ENCODE measurements at places on chromosomes 6 and 20.

GRCh38 chr6:123908797-123909196 is 105.1 kb downstream of the NKAIN2 start:
- DNase-seq, result no peak

DNA sequence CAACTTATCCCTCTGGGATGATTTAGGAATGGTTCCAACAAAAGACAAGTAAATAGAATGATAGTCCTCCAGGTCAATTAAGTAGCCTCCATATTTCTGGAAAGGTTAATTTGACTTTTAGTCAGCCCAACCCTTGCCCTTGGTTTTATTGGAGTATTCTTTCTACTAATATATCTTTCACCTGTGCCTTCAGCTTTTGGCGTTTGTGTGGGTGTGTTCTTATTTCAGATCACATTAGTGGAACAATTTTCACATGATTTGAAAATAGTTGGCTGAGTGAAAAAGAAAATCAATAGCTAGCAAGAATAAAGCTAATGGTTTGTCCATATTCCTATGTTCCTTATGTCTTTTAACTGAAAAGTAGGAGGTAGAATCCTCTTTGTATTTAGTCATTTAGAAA is 239.6 kb upstream of the SGK1 start:
- DNase-seq, result no peak

- no peak for DNase-seq
These were observed 1.4 kb downstream of the PLAGL2 start for GRCh38 chr20:32205843-32206759.

DNA sequence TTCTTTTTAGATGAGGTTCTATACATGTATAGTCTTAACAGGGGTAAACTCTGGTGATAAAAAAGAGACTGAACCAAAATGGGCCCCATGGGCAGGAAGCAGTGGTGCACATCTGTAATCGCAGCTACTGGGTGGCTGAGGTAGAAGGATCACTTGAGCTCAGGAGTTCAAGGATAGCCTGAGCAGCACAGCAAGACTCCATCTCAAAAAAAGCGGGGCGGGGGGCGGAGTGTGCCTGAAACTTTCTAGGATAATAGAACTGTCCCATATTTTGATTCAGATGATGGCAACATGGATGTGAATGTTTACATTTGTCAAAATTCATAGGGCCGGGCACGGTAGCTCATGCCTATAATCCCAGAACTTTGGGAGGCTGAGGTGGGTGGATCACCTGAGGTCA is 48.8 kb upstream of the TAF8 start:
- no peak for DNase-seq

- DNase-seq, result no peak
These were observed 2.2 kb downstream of the SLC13A3 start for GRCh38 chr20:46648903-46649649.

GRCh38 chr20:38083338-38084048 is 49.9 kb downstream of the RPRD1B start:
- no peak for DNase-seq

- DNase-seq, result no peak
These were observed 75.3 kb downstream of the SSR1 start for GRCh38 chr6:7237653-7238188.

GRCh38 chr6:110137924-110138887 is 41.3 kb downstream of the WASF1 start:
- no peak for DNase-seq

GRCh38 chr6:87705070-87705691 is 3.1 kb upstream of the AKIRIN2 start:
- DNase-seq, result no peak

DNA sequence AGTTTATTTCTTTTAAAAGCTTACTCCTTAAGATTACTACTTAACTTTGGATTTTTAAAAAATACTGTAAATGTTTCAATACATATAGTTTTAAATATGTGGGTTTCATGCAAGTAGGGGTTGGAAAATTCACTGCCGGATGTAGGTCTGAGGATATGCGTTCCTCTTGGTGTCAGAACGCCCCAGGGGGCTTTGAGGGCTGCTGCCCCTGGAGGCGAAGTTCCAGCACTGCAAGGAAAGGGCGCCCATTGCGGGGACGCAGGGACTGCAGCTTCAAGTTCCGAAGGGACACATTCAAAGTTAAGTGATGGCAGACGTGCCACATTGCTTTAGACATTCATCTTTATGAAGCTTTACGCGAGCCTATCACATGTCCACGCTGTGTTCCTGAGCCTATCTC is 152.9 kb downstream of the SOD2 start:
- DNase-seq, result no peak

GRCh38 chr20:31842471-31843157 is 2.8 kb downstream of the FOXS1 start:
- no peak for DNase-seq

GRCh38 chr6:52558266-52559000 is 18.4 kb downstream of the TRAM2 start:
- DNase-seq, result no peak

DNA sequence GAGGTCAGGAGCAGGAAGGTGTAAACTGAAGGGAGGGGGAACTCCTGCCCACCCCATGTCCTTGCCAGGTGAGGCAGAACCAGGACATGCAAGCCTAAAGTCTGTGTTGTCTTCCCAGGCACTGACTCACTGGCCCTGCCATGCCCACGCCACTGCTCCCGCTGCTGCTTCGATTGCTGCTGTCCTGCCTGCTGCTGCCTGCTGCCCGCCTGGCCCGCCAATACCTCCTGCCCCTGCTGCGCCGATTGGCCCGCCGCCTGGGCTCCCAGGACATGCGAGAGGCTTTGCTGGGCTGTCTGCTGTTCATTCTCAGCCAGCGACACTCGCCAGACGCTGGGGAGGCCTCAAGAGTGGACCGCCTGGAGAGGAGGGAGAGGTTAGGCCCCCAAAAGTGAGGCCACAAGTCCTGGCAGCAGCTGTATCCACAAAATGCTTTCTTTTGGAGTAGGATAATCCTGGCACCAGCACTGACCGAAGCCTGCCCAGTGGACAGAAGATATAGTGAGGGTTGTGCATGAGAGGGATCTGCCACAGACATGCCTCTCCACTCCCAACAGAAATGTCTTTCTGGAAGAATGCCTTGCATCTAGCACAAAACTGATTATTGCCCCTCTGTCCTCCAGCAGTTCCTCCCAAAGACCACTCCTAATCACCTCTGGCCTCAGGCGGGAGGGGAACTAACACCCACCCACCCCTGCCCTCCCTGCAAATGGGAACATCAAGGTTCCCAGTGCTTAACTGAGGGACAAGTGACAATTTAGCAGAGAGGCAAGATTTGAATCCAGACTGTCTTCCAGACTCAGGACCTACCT is 812 bp downstream of the MYMX start:
- no peak for DNase-seq

- no peak for DNase-seq
These were observed 1.1 kb upstream of the GRM1 start for GRCh38 chr6:146027586-146028251.

DNA sequence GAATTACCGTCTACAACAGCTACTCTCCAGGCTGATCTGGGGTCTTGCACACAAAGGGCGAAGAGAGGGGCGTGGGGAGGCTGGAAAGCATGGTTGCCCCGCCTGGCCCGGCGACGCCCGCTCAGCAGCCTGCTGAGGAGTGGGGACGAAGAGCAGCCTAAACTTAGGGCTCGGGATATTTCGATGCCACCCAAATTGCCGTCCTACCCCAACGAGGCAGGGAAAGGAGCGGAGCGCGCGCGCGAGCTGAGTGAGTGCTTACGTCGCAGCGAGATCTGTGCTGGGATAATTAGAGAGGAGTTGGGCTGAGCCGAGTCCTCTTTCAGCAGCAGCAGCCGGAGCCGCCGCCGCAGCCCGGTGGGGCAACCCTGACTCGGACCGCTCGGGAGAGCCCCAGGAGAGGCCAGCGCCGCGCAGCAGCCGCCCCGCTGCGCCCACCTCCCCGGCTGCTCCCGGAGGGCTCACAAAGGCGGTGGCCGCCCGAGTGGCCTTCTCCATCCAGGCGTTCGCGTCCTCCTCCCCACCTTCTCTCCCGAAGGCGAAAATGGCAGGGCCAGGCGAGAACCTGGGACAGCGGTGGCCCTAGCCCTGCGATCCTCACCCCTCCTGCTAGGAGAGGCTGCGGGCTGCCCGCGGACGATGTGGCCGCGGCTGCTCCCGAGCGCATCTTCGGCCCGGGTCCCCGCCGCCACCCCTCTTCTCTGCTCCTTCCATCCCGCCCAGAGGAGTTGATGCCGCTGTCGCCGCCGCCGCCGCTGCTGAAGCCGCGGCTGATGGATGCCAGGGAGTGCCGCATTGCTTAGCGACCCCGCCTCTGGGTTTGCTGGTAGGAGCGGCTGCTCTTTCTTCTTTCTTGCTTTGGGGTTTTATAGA is at the start of gene CLVS2:
Gene CLVS2 (plus strand): TSS at position 315 of the 873 bp plus-strand sequence. CDS start 1,543 bp downstream, outside the sequence.
- DNase-seq, result no peak

- no peak for DNase-seq
These were observed 794.1 kb downstream of the EYS start for GRCh38 chr6:64912966-64913365.

- no peak for DNase-seq
These were observed 341.6 kb downstream of the PRKN start for GRCh38 chr6:162385980-162386379.

GRCh38 chr6:151914484-151914883 is 107.0 kb downstream of the ESR1 start:
- no peak for DNase-seq

- no peak for DNase-seq
These were observed 41.7 kb upstream of the IL17A start for GRCh38 chr6:52144196-52145076.

GRCh38 chr6:4916954-4917561 is 86.8 kb downstream of the RPP40 start:
- DNase-seq, result no peak

DNA sequence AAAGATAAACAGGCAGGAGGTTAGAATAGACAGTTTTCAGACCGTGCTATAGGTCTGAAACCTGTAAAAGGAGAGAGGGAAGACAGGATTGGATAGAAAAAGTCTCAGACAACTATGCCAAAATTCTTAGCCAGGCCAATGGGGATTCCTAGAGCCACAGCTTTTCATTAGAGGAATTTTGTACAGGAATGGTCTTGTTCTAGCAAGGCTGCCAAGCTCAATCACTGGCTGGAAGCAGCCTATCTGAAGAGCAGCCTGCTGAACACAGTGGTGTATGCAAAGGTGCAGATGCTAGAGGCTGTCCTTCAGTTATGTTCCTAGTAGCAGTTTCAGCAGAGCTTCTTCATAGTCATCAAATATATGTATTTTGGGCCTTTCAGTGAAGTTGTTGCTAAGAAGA is 313.1 kb downstream of the GRIK2 start:
- DNase-seq, result no peak
